ENCODE measurements at places on chromosomes 2 and 18.

DNA sequence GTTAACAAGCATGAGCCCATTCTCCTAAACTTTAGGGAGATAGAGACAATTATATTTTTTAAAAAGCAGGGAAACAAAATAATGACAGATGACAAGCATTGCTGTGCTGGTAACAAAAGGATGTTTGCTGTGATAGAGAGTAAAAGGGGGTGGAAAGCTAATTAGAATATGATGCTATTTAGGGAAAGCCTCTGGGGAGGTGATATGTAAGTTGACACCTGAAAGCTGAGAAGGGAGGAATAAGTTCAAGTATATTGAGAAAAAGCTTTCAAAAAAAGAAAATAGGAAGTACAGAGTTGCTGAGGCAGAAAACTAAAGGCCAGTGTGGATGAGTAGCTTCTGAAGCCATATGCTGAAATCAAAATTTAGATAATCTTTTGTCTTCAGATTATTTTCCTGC is 565.2 kb upstream of the NRXN1 start:
- DNase-seq, result no peak

DNA sequence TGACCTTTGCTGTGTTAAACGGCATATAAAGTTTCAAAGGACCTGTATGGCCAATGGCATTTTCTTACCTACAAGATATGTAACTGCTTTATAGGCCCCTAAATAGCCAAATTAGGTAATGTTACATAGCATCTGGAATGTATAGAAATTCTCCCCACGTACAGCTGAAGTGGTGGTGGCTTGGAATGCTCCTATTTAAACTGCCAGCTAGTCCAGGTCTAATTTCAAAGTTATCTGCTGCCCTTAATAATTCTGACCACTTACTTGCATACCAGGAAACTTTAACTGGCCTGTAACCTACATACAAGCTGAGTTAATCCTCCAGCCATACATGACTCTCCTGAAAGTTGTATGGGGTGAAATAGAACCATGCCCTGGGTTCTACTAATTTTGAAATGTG is 1.3 kb downstream of the KIAA2012 start:
- no peak for DNase-seq

GRCh38 chr2:196640031-196640548 is 575 bp downstream of the CCDC150 start:
- no peak for DNase-seq

GRCh38 chr18:34492652-34493051 is 217.4 kb upstream of the DTNA start:
- no peak for DNase-seq

DNA sequence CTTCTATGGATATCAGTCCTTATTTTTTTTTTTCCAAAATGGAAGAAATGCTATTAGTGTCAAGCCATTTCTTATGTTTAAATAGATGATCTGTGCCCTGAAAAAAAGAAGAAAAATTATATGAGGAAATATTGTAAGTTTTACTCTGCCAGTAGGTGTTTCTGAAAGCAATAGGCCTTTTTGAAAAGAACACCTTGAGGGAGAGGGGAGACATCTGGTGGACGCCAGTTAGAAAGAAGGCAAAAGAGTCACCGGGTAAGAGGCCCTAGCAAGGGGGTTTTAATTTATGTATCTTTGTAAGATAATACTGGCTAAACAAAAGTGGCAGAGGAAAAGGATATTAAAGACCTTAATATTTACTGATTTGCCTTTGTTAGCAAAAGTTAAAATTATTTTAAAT is 56.1 kb downstream of the DYNAP start:
- DNase-seq, result no peak

- no peak for DNase-seq
Observed at GRCh38 chr2:44448860-44449527, 87.2 kb downstream of the CAMKMT start.

- DNase-seq, result no peak
Observed at GRCh38 chr2:217415316-217415715, 555.5 kb upstream of the TNP1 start.

GRCh38 chr18:5942591-5942990 is 47.3 kb upstream of the TMEM200C start:
- DNase-seq, result no peak

All from amniotic stem cell (primary cell).